ENCODE measurements at places on chromosomes 7 and 10. TPM values are rescaled to one million over a fixed set of nuclear protein-coding genes. Genes with fewer than 3 reads are reported as not detected.

The PRLHR gene
- total RNA-seq = not detected

The TCAF1 gene
- total RNA-seq = 33.8 TPM

The VPS37D gene
- total RNA-seq = 2.7 TPM

The GPR15LG gene
- not detected for total RNA-seq

DNA sequence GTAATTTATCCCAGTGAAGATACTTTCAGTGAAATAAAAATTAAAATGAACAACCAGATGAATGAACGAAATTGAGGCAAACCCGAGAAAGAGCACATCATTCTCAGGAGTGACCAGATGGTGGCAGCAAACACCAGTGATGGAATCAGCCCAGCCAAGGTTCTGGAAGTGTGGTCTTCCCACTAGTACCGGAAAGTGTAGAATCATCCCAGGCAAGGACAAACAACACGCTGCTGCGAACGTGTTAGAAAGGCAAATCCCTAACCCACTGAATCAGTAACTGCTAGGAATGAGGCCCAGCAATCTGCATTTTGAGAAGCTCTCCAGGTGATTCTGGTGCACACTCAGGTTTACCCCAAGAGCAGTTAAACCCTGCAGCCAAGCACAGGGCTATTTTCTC, 15.5 kb upstream of the SLC18A3 start:
- DNase-seq = no peak

The HTRA1 gene
- total RNA-seq = 40.9 TPM

DNA sequence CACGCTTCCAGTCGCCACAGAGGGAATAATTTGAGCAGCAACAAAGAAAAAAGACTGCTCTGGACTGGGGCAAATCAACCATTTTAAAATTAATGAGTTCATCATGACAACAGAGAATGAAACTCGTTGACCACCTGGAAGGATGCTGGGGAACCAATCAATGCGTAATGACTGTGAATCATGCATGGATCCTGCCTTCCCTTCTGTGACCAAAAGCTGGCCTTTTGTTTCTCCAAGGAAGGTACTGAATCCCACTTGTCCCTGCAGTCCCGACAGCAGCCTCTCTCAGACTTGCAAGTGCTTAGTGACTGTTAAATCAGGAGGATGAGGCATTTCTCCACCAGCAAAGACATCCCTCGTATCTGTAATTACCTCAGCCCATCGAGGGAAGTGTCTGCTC, 68.0 kb upstream of the TNS3 start:
- DNase-seq = no peak

The TRIM74 gene
- total RNA-seq = 0.78 TPM

The UCN3 gene
- not detected for total RNA-seq

- DNase-seq = no peak
Measured at GRCh38 chr10:93821051-93821772, 63.5 kb downstream of the LGI1 start.

DNA sequence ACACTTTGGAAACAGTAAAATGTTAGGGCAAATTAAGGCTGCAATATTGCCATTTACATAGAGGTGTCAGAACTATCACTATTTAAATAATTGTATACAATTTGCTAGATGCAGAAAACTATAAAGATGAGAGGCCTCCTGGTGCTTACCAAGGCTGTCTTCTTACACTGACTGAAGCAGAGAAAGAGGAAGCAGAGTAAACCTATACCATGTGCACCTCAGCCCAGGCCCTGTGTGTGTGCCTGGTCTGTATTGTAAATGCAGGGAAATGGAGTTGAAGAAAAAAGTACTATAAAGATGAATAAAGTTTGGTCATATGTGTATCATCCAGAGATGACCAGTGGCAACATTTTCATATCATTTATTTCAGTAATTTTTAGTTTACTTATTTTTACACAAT, 29.2 kb downstream of the ELMO1 start:
- no peak for DNase-seq

The ZNF680 gene
- total RNA-seq = 18.3 TPM

- no peak for DNase-seq
Measured at GRCh38 chr7:5387711-5388245, 35.9 kb downstream of the TNRC18 start.

GRCh38 chr10:72459301-72459700, 104.6 kb upstream of the DNAJB12 start:
- no peak for DNase-seq
